Type B pancreatic cell (in vitro differentiated cells): ENCODE measurements at places on chromosomes 7 and 10. TPM values are rescaled to one million over a fixed set of nuclear protein-coding genes. Genes with fewer than 3 reads are reported as not detected.

COL26A1 gene
- 10.6 and 47.9 TPM in 2 replicates for total RNA-seq

TLX1 gene
- 0.10 and 0.17 TPM in 2 replicates for total RNA-seq

GTPBP10 gene
- 22.7 and 22.9 TPM in 2 replicates for total RNA-seq

CCDC3 gene
- total RNA-seq: 17.6 and 44.7 TPM in 2 replicates

HTRA1 gene
- total RNA-seq: 12.9 and 32.6 TPM in 2 replicates

TNPO3 gene
- total RNA-seq: 46.7 and 52.3 TPM in 2 replicates

LRMDA gene
- total RNA-seq: 0.62 and 2.0 TPM in 2 replicates

FBXW4 gene
- 39.0 and 43.7 TPM in 2 replicates for total RNA-seq

DNA sequence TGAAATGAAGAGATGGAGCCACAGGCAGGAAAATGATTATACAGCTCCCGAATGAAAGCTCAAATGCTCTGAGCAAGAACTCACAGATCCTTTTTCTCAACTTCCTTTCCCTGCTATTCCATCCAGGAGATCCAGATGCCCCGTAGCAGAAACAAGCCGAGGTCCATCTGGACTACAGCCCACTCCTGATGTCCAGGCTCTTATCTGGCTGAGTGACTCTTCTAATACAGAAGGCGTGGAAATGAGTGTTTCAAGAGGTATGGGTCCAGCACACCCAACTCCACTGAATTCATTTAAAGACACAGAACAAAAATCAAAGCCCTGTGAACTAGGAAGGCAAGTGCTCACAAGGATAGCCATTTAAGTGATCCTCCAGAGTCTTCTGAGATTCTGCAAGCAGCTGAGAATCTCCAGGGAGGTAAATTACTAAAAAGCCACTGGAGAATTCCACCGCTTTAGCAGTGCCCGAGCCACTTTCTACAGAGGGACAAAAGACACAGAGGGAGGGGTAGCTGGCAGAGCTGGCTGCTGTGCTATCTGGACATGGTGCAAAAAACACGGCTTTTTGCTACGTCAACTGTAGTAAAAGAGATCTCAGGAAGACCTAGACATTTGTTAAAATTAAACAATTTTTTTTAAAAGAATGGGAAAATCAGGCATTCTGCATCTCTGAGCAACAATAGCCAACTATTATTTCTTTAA lies 24.5 kb downstream of the FAM171A1 start:
- no peak for DNase-seq

GRCh38 chr7:127920787-127921438 lies 110.3 kb downstream of the LRRC4 start:
- no peak for DNase-seq

GRCh38 chr7:29190349-29191045 lies 4.1 kb upstream of the CHN2 start:
- DNase-seq: no peak

DNA sequence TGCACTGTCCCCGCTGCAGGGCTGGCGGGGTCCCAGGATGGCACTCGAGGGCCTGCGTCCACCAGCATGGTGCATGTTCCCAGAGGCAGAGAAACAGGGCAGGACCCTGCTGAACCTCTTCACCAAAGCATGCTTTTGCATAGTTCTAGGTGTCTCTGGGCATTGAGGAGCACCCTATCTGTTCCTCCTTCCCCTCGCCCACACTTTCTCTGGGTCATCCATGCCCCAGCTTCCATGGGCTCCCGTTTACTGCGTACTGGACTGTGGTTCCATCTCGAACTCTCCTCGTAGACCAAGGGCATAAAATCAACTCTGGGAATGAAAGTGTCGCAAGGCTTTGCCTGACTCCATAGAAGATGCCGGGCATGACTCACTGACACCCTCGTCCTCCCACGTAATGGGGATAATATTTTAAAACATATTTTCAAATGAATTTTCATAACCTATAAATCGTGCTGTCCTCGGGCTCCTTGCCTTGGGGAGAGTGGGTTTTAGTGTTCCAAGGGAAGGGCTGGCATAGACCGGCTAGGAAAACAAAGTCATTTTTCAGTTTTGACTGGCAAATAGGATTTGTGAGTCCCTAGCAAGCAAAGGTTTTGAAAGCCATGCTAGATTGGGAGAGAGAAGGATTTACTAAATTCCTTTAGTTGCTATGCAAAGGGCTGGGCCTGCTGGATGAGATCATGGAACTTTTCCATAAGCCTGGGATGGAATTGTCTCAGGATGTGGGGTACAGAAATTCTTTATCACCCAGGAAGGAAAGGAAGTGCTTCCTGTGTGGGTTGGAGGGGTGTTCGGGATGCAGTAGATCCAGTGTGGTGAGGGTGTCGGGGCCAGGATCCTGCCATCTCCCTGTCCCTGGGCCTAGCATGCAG lies 498.7 kb upstream of the MKI67 start:
- DNase-seq: no peak

DNA sequence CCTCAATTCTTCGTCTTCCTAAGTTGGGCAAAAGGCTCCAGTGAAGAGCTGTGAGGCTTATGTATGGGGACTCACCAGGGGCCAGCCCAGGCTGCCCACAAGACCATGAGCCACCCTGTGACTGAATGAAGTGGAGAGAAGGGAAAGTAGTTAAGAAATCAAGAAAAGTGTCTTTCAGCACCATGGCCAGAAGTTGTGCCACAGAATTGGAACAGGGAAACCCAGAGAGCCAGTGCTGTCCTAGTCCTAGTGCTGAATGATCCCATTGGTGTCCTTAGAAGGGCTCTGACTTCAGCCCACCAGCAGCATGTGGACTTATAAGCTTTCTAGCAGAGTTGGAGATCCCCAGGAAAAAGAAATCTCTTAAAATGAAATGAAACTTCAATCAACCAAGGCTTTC lies 37.0 kb upstream of the CCSER2 start:
- DNase-seq: no peak

DNA sequence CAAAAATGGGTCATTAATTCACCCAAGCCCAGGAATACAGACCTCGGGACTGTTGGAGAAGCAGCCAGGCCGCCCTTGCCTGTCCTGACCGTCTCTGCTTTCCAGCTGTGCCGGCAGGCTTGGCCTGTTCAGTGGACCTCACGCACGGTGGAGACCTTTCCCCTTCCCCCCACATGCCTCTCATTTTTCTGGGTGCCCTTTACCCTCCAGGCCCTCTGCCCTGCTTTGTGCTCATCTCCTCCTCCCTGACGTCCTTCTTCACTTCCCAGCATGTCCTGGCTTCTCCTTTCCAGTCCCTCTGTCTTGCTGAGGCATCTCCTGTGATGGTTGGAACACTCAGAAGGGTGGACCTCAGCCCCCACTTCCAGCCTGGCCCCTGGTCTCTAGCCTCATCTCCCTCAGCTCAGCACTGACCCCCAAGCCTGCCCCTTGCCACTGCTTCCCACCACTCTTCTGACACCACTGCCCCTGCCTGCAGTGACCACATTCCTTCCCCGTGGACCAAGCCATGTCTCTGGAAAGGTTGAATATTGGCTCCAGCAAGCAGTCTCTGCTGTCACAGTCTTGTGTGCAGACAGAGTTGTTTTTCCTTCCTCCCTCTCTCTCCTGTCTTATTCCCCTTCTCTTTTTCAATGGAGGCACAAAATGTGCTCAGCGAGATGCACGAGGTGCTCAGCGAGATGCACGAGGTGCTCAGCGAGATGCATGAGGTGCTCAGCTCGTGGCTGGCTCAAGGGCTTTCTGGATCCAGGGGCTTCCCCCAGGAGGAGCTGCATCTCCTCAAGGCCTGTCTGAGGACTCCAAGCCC lies 14.9 kb downstream of the BAG3 start:
- DNase-seq: no peak

DNA sequence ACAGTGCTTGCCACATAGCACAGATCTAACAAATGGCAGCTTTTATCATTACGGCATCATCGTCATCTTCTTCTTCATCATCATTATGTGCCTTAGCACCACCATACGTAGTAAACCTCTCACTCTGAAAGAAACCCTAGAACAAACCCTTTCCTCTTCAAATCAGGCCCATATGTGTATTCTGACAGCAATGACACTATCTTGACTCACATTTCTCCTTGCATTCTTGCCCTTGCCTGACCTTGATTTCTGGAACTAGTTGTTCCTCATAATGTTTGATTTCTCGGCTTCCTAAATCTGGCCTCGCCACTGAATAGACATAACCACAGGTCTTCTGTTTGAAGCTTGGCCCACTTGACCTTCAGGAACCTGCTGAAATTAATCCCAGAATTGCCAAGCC lies 115.3 kb downstream of the DGKI start:
- no peak for DNase-seq

DNA sequence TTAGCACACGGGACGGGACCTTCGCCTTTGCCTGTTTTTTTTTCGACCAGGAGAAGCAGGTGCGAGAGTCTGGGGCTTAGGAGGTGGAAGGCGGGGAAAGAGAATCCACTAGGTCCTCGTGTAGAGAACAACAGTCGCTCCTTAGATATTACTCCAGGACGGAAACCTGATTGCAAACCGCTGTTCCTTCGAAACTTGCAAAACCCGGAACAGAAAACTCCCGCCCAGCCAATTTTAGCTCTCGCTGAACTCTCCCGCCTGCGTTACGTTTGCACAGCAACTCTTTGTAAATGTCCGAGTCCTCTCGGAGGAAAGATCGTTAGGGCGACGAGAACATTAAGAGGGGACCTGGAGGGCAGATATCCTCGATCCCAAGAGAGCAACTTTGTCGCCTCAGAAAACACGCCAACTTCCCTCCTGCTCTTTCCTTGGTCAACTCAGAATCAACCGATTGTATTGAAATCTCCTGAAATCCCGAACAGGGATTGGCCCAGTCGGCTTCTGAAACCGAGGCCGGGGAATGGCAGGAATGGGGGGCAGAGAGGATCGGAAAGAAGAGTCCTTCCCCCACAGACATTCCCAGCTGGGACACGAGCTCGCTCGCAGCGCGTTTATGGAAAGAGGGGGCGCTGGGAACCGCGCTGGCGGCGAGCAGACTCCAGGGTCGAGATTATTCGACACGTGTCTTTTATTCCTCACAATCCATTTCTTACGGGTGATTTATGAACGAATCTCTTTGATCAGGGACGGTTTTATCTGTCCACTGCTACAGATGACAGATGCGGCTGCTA lies 9.9 kb downstream of the TWIST1 start:
- DNase-seq: no peak

DNA sequence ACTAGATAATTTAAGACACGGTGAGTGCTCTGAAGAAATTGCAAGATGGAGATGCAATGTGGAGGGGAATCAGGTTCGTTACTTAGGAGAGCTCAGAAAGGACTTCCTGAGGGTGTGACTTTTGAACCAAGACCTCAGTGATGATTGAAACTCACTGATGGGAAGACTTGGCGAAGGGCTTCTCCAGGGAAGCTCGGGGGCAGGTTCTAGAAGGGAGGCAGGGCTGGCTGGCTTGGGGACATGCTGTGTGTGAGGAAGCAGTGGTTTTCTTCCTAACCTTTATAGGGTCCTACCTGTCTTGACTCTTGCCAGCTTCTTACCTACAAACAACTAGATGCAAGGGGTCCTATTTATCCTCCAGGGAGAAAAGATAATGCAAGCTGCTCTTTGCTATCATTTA lies 637.9 kb downstream of the ACTR3B start:
- DNase-seq: no peak

DNA sequence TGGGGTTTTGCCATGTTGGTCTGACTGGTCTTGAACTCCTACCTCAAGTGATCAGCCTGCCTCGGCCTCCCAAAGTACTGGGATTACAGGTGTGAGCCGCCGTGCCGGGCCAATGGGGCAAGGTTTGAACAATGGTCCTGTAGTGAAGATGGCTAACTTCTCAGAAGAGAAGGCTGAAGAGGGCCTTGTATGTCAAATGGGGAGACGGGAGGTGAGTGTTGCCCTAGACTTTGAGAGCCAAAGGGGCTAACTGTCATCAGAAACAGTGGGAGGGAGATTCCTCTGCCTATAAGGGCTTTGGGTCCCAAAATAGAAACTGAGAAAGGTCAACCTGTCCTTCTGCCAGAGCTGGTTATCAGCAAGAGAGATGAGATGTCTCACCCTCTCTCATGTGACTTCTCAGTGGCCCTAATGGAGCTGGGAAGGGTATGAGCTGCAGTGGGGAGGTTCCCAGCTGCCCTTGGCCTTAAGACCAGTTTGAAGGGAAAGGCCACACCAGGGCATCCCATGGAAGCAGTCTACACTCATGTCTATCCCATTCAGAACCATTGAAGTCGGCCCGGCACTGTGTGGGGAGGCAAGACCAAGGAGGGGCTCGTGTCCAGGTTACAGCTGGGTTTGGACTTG lies 1.3 kb upstream of the SAMD8 start:
- no peak for DNase-seq

GRCh38 chr7:92773808-92774207 lies 62.6 kb downstream of the CDK6 start:
- DNase-seq: no peak

DNA sequence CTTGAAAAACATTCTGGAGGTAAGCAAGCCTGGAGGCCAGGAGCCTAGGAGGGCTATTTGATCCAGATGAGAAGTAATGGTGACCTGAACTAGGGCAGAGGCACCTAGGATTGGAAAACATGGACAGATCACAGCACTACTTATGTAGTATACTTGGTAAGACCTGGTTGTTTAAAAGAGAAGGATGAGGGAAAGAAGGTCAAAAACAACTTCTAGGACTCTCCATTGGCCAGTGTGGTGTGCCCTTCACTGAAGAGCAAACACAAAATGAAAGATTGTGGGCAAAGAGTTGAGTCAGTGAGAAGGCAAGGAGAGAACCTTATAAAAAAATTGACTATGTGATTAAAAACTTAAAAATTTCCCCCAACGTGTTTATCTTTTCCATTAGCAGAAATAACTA lies 14.3 kb downstream of the ANKRD1 start:
- no peak for DNase-seq

- DNase-seq: no peak
Observed at GRCh38 chr7:30313348-30313747, 29.0 kb downstream of the ZNRF2 start.

DNA sequence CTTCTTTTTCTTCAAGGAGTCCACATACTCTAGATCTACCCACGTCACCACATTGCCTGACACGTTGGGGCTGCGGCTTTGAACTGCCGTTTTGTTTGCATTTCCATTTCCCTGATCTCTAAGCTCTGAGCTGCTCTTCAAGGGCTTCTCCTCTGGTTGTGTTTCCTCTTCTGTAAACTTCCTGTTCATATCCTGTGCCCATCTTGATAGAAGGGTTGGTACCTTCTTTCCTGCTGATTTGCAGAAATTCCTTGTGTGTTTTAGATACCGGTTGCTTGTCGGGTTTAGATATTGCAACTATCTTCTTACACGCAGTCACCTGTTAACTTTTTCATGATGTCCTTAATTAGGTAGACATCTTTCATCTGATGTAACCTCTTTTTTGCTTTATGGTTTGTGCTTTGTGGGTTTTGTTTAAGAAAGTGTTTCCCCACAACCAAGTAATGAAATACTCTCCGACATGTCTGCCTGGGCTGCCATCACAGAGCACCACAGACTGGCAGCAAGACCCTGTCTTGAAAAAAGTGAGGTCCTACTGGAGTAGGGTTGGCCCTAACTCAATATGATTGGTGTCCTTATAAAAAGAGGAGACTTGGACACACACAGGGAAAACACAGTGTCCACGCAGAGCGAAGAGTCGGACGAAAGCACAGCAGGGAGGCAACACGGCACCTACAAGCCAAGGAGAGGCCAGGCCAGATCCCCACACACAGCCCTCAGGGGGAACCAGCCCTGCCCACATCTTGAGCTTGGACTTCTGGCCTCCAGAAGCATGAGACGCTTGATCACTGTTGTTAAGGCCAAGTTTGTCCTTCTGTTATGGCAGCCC lies 99.1 kb upstream of the PDGFA start:
- no peak for DNase-seq

GRCh38 chr10:130021383-130021950 lies 57.4 kb upstream of the EBF3 start:
- no peak for DNase-seq

GRCh38 chr10:88245974-88246511 lies 337.1 kb downstream of the RNLS start:
- DNase-seq: no peak
